GOT3 (cell line): ENCODE measurements at places on chromosomes 2 and 18.

- no peak for DNase-seq
Measured at GRCh38 chr18:22935431-22935830, 2.3 kb downstream of the RBBP8 start.

DNA sequence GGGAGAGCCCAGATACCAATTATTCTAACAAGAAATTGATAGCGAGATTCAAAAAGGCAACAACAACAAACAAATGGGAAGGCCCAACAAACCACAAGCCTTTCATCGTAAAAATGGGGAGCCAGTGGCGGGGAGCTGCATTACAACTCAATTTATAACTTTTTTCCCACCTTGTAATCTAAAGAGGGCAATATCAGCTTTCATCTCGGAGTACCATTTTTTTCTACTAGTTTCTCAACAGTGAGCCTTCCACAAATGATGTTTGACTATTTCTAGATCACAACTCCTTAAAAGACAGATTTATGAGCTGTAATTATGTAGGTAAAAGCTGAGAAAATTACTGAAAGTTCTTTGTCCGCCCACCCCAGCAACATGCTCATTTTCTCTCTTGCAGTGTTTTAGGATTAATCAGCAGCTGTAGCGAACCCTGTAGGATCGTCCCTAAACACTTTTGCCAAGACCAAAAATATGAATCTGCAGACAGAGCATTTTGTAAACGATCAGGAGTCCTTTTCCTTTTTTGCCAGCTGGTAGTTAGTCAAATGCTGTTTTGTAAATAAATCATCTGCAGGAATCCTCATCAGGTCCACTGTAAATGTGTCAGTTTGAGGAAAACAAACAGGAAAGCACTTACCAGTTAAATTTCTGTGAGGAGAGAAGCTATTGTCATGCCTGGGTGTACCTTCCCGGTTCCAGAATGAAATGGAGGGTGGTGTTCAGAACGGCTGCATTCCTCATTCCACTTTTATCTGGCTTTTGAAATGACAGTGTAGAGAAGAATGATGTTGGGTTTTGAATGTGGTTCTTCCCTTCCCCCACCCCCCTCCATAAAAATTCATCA, 53.2 kb downstream of the EEF1B2 start:
- no peak for DNase-seq

DNA sequence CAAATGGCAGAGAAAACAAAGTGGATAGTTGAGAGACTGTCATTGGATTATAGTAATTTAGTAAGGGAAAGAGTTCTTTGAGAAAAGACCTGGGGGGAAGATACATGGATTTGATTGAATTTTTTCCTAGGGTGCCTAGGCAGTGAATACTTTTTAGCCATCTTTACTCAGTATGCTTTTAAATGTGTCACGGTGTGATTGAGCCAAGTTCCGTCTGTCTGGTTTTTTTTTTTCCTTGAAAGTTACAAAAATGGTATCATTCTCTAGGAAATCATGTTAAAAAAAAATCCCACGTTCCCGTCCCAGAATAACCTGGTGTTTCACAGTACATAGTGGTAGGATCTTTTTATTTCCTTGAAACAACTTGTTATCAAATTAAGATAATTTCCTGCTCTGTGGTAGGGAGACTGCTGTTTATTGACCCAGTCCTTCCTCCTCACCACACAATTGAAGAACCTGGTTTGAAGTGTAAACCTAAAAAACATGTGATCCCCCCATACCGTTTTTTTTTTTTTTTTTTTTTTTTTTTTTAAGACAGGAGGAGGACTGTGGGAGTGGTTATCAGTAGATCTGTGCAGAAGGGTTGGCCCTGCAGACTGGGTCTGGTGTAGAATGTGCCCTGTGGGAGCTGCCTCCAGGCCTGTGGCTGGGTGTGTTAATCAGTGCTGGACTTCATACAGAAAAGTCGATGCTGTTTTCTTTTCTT, 55.1 kb downstream of the DGKD start:
- no peak for DNase-seq

DNA sequence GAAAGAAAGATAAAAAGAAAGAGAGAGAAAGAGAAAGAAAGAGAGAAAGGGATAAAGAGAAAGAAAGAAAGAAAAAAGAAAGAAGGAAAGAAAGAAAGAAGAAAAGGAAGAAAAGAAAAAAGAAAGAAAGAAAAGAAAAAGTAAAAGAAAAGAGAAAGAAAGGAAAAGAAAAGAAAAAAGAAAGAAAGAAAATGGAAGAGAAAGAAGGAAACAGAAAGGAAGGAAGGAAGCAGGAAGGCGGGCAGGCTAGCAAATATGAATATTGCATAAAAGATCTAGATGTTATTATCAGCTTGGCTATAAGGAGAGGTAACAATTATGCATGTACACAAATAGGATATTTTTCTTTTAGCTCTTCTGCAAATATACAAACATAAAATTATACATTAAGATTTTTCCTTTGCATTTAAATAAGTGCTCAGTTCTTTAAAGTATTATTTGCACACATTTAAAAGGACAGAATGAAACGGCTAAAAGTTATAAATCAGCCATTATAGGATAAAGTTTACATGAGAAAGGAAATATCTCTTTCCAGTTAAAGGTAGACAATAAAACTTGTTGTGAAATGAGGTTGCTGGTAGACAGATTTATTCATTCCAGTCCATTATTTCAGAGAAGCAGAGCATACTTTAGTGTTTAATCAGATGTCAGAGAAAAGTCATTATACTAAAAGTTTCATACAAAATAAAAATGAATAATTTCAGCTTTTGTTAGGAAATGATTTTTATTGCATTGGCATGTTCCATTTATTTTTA, 511.4 kb downstream of the KCNJ3 start:
- no peak for DNase-seq

- no peak for DNase-seq
Measured at GRCh38 chr2:169001116-169001815, 29.9 kb downstream of the ABCB11 start.

DNA sequence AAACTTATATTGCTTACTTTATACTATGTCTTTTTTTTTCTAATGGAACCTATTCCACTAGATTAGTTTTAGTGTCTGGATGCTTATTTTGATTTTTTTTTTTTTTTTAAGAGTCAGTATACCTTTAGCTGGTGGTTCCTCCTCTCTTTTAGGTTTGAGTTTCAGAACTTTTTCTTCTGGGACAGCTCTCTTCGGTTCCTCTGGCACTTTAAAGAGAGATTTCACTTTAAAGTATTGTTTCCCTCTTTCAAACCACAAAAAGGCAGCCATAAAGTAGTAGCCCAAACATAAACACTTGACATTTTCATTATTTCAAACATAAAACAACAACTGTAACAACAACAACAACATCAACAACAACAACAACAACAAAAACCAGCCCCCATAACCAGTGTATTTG, 123.3 kb downstream of the TTN start:
- no peak for DNase-seq

DNA sequence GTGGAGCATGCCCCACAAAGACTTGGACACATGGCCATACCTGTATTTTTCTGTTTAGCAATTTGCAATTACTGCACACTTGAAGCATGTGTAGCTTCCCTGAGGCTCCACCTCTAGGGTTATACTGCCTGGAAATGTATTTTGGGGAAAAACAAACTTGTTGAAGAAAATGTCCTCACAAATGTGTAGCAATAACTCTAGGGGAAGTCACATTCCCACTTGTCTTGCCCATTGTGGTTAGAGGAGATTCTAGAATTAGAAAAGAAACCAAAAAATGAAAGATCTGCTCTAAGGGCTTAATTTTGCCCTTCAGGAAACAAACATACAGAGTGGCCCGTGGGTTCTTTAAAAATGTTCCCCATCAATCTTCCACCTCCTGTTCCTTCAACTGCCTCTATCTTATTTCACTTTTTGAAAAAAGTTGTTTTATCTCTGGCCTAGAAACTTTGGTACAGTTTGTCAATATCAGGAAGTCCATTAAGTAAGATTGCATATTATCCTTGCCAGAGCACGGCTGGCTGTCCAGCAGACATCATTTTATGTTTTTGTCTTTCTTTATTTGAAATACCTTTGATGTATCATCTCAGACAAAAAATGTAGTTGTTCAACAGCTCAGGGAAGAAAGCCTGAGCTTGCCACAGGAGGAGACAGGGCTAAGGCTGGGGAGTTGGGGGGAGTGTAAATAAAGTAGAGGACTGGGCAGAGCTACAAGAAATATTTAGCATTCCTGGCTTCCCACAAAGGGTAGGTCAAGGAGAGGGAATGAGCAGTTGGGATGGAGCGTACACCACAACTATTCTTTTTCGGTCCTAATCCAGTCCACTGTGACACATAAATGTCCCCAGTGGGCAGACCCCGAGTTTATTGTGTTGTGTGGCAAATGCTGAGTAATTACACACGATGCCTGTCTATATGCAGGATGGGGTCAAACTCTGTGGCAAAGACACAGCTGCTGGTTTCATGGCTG, 96.8 kb upstream of the CDC42EP3 start:
- DNase-seq, result no peak
